Posterior cingulate gyrus (tissue), 11 donors: ENCODE measurements at places on chromosomes 6 and 20.

- DNase-seq = no peak
Observed at GRCh38 chr6:20893412-20893811, 359.2 kb downstream of the CDKAL1 start.

- no peak for DNase-seq
Observed at GRCh38 chr6:77619114-77619513, 33.7 kb upstream of the MEI4 start.

DNA sequence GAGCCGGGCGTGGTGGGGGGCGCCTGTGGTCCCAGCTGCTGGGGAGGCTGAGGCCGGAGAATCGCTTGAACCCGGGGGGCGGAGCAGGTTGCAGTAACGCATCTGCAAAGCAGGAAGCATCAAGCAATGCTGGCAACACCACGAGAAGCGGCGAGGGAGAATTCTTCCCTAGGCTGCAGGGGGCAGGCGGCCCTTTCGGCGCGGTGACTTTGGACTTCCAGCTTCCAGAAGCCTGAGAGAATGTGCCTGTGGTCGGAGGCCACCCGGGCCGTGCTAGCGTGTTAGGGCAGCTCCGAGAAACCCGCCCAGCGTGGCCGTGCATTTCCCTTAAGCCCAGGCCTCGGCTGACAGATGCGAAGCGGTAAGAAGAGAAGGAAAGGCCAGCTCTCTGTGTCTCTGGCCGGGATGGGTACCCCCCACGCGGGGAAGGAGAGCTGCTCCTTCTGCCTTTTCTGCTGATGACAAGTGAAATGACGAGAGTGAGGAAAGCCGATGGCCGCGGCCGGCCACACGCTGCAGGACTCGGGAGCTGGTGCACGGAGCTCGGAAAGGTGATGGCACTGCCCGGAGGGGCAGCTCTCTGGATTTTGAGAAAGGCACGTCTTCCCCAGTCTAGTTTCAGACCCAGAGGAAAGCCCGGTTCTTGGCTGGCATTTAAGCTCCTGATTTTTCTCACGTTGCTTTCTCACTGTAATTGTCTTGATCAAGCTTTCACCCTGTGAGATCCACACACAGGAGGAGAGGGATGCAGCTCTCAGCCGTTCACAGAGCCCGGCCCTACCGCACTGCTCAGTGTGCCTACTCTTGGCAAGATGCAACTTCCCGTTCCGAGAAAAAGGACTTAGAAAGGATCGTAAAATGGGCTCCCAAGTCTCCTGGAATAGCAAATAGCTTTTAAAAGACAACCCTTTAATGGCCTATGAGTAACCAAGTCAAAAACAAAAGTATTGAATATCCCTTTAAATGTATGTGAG, 68.3 kb upstream of the EXOC2 start:
- DNase-seq = no peak

- no peak for DNase-seq
Observed at GRCh38 chr6:163036160-163036645, 308.4 kb downstream of the PACRG start.

DNA sequence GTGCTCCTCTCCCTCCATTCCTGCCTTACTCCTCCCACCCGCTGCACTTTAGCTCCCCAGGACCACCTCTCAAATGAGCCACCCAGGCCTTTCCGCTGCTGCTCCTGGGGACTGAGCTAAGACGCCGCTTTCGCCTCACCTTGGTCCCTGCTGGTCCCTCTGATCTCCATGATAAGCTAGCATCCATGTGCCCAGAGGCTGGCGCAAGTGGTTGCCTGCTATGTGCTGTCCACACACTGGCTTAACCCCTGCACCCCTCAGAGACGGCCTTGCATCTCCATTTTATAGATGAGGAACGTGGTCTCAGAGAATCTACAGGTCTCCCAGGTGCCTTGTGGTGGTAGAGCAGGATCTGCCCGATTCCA, 160.1 kb upstream of the PMEPA1 start:
- DNase-seq = no peak

GRCh38 chr6:28218312-28219248, 6.5 kb upstream of the ZSCAN9 start:
- DNase-seq = peak; percentile 12

- DNase-seq = no peak
Observed at GRCh38 chr6:151147118-151147832, 92.5 kb upstream of the AKAP12 start.

DNA sequence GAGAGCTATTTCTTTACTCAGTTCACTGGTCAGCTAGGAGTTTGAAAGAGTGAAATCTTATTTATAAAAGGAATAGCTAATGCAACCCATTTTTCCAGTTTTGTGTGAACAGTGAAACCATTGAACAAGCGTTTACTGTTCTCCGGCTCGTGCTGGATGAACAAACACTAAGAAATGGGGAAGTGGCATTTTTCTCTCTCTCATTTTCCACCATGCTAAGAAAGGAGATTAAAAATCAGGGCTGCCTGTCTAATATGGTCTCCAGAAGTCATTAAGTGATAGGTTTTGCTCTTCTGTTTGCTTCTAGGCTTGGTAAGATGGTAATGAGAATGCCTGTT, 774 bp upstream of the SFT2D1 start:
- DNase-seq = no peak

- DNase-seq = no peak
Observed at GRCh38 chr6:138188278-138188941, 26.7 kb downstream of the ARFGEF3 start.

GRCh38 chr6:81772741-81773140, 20.3 kb upstream of the TENT5A start:
- no peak for DNase-seq

DNA sequence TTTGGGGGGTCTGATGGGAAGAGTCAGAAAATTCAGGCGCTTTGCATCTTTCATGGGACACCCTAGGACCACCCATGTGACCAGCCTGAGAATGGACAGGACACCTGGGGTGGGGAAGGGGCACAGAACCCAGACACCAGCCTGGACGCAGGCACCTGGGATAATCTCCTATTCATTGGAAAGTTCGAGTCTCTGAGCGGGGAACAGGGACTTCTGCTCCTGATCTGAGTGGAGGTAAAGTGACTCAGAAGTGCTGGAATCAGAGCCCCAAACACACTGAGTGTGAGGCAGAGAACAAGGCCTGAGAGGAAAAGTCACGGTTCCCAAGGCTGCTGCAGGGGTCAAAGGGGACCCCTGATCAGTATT, 1.4 kb downstream of the HLA-B start:
- DNase-seq = no peak

DNA sequence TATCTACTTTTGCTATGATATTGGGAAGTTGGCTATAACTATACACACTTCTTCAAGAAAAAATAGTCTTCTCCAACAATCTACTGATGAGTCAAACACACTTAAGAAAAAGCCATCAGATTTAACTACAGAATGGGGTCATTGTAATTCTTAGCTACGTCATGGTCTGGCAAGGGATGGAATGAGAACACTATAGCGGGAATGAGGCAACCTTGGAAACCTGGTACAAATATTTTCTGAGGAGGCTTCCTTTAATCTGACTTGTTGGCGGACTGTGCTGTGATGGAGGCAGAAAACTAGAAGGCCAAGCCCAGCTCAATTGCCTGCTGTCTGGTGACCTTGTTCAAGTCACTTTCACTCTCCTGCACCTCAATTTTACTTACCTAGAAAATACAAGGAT, 586.8 kb upstream of the JAG1 start:
- DNase-seq = no peak

DNA sequence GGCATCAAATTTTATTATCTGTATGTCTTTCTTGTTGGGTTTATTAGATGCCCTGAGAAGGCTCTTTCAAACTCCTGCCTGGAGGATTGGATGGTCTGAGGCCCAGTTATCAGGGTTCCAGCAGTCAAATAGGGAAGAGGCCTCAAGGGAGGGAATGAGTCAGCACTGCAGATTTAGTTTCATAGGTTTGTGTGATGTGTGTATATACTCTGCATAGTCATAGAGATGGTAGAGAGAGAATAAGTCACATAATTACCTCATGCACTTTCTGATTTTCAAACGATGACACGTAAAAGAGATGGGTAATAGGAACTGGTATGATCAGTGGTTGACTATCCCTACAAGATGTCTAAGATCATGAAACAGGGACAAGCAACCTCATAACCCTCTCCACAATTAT, 82.1 kb downstream of the ADAT2 start:
- no peak for DNase-seq

DNA sequence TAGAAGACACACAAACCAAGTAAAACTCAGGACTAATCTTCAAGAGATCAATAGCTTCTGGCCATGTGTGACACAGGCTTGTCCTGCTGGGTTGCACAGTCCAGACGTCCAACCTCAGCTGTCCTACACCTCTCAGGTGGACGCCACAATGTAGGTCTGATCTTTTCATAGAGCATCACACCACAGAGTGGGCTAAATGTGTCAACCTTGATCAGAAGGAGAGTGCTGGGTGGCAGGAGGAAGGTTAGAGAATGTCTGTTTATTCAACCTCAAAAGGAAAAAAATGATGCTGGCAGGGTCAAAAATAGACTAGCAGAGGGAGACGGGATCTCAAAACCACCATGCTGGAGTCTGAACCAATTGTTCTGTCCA, 41.7 kb downstream of the GFOD1 start:
- no peak for DNase-seq

DNA sequence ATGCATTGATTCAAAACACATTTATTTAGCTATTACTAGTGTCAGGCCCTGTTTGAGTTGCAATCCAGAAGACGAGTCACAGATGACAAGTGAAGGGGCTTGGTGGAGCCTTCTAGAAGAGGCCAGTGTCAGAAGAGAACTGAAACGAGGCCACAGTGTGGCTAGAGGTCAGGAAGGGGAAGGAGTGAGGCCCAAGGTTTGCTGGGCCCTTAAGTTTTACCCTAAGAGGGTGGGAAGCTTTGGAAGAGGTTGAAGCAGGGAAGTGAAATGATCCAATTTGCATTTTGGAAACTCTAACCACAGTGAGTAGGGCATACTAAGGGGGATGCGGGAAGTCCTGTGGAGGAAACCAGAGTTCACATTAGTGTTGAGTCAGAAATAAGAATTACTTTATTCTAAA, 25.0 kb downstream of the TTK start:
- DNase-seq = no peak

GRCh38 chr6:37523412-37523811, 23.7 kb upstream of the CCDC167 start:
- DNase-seq = no peak

- DNase-seq = no peak
Observed at GRCh38 chr6:109961611-109962041, 16.5 kb upstream of the GPR6 start.

DNA sequence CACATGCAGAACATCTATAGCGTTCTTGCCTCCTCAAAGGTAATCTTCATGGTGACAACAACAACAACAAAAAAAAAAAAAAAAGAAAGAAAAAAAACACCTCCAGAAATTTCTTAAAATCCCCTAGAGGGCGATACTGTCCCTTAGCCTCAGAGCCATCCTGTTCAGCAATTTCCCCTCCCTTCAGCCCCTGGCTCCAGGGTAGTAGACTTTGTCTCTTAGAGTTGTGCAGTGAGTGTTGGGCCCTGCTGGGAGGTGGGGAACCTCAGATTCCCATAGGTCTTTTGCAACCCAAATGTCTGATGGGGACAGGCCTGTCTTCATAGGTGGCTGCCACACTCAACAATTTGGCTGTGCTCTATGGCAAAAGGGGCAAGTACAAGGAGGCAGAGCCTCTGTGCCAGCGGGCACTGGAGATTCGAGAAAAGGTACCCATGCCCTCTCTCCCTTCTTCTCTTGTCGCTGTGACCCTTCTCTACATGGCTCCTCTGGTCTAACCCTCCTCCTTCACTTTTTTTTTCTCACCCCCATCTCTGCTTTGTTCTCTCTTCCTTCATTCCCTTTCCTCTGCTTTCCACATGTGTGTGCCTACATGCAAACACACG, 6.0 kb upstream of the PTK7 start:
- DNase-seq = no peak

DNA sequence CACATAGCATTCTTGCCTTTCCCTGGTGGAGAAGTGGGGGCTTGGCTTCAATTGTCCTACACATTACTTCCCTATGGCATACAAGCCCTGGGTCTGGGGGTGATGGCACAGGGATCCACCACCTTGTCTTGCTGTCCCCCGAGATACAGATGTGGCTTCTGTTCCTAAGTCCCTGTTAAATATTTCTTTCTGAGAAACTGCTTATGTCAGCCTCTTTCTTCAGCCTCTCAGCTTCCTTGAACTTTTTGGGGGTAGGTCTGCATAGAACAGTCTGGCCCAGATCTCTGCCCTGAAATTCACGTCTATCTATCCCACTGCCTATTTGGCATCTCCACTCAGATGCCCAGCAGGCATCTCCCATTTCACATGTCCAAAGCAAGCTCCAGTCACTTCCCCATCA, 177.4 kb downstream of the SCP2D1 start:
- DNase-seq = no peak

DNA sequence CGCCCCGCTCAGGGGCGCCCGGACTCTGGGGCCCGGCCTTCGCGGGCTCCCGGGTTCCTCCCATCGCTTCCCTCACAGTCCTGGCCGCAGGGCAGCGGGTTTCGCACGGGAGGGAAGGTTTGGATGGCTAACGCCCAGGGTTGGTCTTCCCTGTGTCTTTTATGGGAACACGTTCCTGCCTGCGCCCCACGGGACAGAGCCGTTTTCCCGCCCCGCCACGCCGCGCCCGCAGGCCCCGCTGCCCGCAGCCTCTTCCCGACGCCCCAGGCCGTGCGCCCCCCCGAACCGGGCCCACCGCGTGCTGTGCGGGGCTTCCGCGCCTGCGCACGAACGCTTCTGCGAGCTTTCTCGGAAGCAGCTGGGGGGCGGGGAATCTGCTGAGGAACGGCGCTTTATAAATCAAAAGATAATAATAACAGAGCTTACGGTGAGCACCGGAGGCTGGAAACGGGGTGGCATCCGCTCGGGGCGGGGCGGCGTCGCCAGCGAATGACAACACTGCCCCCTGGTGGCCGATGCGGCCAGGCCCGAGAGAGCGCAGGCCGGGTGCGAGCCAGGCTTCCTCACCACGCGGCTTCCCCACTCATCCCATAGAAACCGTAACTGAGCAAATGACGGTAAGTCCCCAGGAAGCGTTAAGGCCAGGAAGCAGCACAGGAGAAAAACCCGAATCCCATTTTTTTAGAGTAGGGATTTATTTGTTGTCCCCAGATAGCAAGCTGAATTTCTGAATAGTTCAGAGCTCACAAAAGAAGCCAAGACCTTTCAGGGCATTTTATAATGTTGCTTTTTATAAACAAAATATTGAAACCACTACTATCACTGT, 116.4 kb downstream of the MYLK4 start:
- DNase-seq = peak; percentile 97

DNA sequence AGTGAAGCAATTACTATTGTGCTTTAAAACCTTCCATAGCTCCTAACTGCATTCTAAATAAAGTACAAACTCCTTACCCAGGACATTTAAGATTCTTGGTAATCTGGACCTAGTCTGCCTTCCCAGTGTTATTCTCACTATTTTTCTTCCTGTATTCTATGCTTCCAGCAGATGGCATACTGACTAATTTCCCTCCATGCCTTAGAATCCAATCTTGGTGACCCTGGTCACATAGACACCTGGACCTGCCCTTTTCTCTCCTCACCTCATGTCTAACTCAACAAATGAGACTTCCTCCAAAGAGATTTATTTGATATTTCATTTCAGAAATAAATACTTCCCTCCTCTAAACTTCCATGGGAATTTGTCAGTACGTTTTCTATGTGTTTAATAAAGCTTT, 25.8 kb downstream of the ROS1 start:
- no peak for DNase-seq
